ENCODE measurements at places on chromosomes 16 and 17.
A peak's percentile ranks its signal among the peaks of the same experiment; 100 is the strongest.

- DNase-seq: no peak
Observed at GRCh38 chr16:840561-841454, 40.3 kb upstream of the GNG13 start.

DNA sequence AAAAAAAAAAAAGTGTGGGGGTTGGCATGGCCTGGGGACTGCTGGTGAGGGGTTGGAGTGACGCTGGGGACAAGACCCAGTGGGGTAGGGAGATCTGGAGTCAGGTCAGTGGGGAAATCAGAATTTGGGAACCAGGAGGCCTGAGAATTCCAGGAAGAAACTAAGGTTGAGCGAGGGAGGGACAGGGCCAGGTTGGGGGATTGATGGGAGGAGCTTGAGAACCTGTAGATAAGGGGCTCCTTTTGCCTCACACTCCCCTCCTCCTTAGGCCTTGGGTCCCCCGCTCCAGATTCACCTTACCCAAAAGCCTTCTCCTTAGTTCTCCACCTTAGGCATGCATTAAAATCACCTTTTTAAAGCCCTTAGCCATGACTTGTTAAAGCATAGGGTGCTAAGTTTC lies 8.3 kb upstream of the PYDC1 start:
- no peak for DNase-seq

- DNase-seq: no peak
Observed at GRCh38 chr16:24771779-24772157, 42.3 kb downstream of the TNRC6A start.

GRCh38 chr17:41098481-41098880 lies 539 bp upstream of the KRTAP4-8 start:
- DNase-seq: no peak

- DNase-seq: peak; percentile 98
Observed at GRCh38 chr17:3723556-3724377, at the start of gene HASPIN. TSS of gene HASPIN (plus strand) at chr17:3723903. CDS start at chr17:3723936, 33 bp downstream.

DNA sequence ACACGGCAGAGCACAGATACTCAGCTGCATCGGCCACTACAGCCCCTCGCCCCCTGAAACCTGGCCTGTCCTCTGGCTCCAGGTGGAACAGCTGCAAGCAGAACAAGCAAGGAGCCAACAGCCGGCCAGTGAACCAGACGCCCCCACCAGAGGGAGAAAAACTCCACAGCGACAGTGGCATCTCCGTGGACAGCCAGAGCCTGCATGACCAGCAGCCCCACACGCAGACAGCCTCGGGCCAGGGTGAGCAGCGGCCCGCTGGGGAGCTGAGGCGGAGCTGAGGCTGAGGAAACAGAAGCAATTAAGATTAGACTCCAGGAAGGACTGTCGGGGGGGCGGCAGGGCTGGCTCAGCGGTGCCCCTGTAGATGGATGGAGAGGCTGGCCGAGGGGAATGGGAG lies 16.7 kb downstream of the NGFR start:
- DNase-seq: peak; percentile 56

- DNase-seq: no peak
Observed at GRCh38 chr16:1264345-1265089, 8.6 kb downstream of the TPSD1 start.

GRCh38 chr17:60944751-60945150 lies 267.1 kb downstream of the BCAS3 start:
- no peak for DNase-seq

GRCh38 chr17:83190601-83191387 lies 111.4 kb downstream of the METRNL start:
- no peak for DNase-seq

DNA sequence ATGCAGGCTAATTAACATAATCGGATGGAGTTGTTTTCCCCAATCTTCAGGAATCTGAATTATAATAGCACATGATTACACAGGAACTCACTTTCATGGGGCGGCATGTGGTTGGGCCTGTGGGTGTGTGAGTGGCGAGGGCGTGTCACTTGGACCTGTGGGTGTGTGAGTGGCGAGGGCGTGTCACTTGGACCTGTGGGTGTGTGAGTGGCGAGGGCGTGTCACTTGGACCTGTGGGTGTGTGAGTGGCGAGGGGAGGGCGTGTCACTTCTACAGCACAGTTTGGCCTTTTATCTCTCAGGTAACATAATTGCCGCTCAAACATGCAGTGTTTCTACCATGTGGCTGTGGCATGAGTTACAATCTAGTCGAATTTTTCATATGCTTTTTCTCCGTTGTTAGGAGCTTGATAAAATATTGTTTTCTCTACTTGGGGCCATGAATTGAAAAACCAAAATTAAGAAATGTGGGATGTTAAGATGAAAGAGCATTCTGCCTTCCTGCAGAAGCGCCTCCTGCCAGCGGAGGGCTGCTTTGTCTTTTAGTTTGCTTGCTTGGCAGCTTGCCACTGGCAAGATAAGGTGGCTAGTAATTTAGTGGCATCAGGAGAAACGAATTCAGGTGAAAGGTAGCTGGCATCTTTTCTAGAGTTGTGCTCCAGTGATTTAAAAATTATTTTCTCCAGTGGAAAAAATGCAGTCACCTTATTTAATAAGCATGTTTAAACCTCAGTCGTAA lies 36.2 kb downstream of the USP10 start:
- DNase-seq: no peak

GRCh38 chr16:83925095-83925905 lies 26.4 kb downstream of the MLYCD start:
- DNase-seq: no peak

DNA sequence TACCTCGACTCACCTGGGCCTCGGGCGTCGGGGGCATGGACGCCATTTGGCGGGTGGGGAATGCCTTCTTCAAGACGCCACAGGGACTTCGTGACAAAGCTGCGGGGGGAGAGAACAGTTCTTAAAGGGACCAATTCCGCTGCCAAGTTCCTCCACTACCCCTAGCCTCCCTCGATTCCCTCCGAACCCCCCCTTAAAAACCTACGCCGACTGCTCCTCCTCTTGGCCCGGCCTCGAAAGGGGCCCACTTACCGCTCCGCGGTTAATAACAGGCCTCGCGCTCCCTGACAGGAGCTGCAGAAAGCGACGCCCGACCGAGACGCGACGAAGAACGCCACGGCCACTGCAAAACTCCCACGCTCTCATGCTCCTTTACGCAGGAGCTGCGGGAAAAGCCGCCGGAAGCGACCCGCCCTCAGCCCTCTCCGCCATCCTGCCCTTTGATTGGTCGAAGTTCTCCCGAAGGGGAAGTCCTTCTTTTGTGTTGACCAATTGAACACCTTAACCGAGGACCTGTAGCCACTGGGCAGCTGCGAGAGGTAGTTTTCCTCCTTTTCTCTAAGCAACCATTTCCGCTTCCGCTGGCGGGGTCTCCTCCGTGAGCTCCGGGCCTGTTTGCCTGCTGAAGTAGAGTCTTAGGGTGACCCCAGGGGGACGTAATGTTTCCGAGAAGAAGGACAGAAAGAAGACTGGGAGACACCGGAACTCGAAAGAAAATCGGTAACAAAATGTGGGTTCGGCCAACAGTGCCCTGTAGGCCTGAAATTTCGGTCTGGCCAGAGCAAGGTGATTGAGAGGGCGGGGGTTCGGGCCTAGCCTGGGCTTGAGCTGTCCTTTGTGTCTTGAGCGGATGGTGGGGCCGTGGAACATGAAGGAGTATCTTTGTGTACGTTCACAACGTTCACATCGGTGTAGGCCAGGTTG lies at the start of the genes NAA60 and ZNF597:
NAA60 (plus strand) TSS at position 573 of the 924 bp plus-strand sequence. CDS start 32,548 bp downstream, outside the sequence.
ZNF597 (minus strand) TSS at position 397 of the 924 bp plus-strand sequence; CDS start at position 46, 351 bp downstream.
- DNase-seq: peak; percentile 85

DNA sequence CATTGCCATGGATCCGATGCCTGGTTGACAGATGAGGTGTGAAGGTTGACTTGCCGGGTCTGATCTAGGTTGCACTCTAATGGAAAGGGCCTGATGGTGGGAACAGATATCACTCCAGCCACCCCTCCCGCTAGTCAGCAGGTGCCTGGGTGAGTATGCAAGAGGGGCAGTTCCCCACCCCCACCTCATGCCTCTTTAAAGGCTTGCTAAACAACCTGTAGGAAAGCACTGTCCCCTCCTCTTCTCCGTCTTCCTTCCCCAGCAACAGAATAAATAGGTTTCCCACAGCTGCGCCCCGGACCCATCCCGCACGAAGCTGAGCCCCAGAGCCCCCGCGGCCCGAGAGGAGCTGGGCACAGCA lies 746 bp upstream of the TMEM132E start:
- DNase-seq: no peak

DNA sequence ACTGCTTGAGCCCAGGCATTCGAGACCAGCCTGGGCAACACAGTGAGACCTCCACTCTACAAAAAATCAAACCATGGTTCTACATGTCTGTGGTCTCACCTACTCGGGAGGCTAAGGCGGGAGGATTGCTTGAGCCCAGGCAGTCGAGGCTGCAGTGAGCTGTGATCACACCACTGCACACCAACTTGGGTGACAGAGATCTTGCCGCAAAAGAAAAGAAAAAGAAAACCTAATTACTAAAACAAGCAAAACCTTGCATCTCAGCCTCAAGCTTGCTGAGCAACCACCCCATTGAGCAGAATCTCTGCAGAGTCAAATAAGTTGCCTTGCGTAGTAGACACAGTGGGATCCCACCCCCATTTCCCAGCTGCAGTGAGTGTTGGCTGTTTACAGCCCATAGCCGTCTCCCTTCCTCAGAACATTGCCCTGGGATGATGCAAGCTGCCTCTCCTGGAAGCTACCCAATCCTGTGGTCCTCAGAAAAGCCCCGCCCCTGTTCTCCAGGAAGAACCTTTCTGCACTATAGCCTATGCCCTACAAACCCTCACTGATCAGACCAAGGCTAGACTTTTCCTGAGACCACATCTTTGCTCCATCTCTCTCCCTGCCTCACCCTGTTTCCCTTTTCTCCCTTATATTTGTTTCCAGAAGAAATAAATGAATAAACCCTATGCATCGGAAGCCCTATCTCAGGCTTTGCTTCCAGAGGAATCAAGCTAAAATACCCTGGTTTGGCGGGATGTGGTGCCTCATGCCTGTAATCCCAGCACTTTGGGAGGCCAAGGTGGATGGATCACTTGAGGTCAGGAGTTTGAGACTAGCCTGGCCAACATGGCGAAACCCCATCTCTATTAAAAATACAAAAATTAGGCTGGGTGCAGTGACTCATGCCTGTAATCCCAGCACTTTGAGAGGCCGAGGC lies 16.7 kb upstream of the ERN2 start:
- no peak for DNase-seq

- no peak for DNase-seq
Observed at GRCh38 chr17:35377068-35377467, 3.6 kb upstream of the SLFN11 start.

DNA sequence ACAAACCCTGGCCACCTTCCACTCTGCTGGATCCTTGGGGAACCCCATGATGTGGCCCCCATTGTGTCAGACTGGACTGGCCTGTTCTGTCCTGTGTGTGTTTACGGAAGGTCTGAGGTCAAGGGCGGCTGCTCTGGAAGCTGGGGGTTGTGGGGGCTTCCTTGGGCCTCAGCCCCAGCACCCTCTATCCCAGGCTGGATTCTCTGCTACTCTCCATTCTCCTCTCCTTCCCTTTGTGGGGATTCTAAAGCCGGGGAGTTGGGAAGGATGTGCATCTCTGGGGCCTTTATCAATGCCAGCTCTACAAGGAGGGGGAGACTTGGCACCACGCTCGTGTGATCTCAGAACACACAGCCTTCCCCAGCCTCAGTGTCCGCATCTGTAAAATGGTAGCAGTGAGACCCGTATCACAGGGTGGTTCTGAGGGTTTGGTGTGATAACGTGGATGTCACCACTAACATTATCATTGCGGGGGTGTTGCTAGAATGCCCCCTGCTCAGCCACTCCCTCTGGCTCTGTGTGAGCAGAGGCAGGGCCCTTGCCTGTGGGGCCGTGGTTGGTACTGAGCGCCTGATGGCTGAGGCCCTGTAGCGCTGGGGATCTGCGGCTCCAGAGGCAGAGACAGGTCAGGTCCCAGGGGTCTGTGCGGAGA lies 18.1 kb downstream of the ADGRG1 start:
- DNase-seq: no peak

- peak; percentile 24 for DNase-seq
Observed at GRCh38 chr17:12406623-12407215, 259.0 kb upstream of the MYOCD start.

DNA sequence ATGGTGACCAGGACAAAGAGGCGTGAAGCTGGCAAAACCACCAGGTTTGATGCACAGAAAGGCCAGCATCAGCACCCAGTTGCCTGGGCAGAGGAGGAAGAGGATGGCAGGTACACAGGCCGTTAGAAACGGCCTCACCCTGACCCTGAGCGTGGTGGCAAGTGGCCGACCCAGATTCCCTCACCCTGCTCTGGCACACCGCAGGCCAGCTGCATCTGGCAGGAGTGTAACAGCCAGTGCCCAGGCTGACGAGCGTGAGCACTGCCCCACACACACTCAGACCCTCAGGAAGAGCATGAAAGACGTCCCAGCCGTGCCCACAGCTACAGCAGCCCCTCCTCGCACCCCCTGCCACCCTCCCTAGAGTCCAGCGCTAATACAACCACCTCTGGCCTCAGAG lies 82.0 kb downstream of the ANKRD11 start:
- DNase-seq: no peak

- DNase-seq: no peak
Observed at GRCh38 chr17:78126895-78127238, 1.7 kb downstream of the TMC6 start.

- DNase-seq: peak; percentile 88
Observed at GRCh38 chr17:4004517-4005295, 40.5 kb upstream of the ATP2A3 start.

DNA sequence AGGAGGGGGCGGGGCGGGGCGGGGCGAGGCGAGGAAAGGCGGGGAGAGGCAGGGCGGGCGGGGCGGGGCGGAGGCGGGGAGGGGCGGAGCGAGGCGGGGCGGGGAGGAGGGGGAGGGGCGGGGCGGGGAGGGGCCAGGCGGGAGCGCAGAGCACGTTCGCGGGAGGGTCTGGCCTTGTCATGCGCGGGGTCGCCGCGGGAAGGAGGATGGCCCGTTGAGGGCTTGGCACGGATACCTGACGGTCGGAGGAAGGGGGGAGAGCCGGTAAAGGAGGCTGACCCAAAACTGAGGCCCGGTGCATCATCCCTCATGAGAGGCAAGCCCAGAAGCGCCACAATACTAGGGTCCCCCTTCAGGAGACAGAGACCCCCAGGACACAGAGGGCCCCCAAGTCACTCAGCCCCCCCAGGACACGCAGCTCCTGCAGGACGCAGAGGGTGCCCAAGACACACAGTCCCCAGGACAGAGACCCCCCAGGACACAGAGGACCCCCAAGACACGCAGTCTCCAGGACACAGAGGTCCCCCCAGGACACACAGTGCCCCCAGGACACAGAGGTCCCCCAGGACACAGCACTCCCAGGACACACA lies 593 bp upstream of the WDR45B start:
- peak; percentile 88 for DNase-seq

DNA sequence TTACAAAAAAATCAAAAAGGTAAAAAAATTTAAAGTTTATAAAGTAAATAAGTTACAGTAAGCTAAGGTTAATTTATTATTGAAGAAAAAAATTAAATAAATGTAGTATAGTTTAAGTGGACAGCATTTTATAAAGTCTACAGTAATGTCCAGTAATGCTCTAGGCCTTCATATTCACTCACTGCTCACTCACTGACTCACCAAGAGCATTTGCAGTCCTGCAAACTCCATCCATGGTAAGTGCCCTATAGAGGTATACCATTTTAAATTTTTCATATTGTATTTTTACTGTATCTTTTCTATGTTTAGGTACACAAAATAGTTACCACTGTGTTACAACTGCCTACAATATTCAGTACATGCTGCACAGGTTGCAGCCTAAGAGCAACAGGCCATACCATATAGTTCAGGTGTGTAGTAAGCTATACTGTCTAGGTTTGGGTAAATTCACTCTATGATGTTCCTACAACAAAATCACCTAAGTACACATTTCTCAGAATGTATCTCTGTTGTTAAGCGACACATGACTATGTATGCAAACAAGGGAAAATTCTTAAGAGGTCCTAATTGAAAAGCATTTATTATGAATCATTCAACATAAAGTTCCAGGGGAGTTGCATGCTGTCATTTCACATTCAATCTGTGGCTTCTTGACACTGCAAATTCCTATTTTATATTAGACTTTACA lies 92.3 kb downstream of the SPAG9 start:
- DNase-seq: no peak
